NCI-H187 treated with DMSO at 0.1 percent for 48 hours (cell line): ENCODE measurements at places on chromosomes 5 and 9.

DNA sequence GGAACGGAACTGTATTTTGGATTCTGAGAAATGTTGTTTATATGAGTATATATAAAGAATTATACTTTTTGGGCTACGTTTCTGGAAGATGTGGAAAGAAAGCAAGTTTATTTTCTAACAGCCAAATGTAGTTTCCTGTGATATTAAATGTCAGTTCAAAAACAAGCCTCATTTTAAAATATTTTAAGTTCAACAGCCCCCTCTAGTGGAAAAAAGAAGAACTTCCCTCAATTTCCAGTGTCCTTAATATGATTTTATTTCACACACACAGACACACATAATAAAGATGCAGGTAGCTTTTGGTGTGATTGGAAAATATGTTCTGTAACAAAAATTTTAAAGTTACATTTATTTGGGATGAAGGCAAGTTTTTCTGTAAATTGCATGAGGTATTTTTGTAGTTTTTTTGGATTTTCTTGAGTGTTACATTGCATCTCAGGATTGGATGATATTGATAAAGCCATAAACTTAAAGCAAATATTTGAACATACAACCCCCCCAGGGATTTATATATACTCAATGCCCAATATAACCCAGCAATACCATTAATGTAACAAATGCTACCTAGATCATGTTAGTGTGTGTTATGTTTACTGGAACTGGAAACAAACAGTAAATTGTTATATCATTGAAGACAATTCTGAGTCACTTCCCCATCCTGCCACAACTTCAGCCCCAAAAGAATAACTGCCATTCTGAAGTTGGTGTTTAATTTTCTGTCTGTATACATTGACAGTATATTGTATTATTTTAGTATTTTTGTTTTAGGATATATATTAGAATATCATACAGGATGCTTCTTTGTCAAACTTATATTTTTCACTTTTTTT lies 54.0 kb downstream of the CCDC171 start:
- DNase-seq = no peak

- no peak for DNase-seq
Observed at GRCh38 chr5:150361301-150361700, 3.8 kb downstream of the TCOF1 start.

GRCh38 chr9:72930828-72931227 lies 22.0 kb downstream of the ALDH1A1 start:
- DNase-seq = no peak

- no peak for DNase-seq
Observed at GRCh38 chr9:27457445-27457844, 66.6 kb upstream of the IFNK start.

GRCh38 chr5:32309761-32310160 lies 3.0 kb downstream of the MTMR12 start:
- DNase-seq = no peak

- DNase-seq = no peak
Observed at GRCh38 chr5:143554187-143554717, 150.8 kb upstream of the NR3C1 start.

DNA sequence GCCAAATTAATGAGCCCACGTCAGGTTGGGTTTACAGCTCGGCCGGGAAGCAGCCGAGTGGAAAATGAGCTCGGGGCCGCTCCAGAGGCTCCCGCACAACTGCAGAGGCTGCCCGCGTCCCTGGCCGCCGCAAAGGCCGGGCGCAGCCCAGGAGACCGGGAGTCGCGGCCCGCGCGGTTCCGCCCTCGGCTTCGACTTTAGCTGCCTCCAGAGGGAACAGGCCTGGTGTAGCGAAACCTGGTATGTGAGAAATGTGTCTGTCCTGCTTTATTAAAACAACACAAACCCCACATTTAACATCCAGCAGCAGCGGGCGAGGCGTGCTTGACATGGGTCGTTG lies 66.2 kb downstream of the FOXD1 start:
- no peak for DNase-seq

DNA sequence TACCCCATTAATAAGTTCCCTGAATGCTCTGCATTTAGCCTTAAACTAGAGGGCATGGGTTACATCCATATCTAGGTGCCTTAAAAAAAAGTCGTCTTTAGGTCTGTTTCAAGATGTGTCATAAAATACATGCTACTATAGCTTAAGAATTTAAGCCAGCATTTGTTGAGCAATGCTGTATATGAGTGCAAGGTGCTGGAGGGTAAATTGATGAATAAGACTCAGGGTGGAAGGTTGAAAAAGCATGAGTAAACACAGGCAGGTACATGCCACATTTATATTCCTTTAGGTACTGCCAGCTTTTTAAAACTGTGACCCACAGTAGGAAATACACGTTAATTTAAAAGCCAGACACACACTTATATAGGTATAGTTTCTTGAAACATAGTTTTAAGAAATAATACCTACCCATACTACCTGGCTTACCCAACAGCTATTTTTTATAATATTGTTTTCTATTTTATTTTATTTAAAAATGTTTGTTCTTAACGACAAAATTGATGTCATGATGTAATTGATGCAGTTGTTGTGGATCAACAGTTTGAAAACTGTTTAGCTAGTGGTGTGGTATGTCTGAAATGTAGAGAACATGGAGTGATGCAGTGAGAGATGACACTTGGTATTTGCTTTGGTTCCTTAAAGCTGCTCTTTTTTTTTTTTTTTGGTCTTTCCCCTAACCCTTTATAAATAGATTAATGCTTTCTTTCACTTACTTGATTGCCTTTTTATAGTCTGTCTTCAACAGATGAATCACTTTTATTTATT lies 3.9 kb downstream of the HMGCR start:
- no peak for DNase-seq

- no peak for DNase-seq
Observed at GRCh38 chr9:129496473-129497004, 124.4 kb downstream of the C9orf50 start.

DNA sequence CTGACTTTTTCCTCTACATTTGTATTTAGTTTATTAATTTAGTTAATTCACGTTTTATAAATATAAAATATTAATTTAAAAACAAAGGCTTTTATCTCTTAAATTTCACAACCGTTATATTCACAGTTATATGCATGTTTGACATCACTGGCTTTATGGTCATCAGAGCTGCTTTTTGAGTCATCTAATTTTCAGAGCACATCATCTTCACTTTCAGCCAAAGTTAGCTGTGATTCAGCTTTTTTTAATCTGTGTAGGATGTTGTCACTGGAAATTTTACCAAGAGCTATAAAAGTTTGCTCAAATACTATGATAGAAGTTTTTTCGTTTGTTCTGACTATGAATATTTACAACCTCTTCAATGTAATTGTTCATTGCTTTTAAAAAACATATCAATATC lies 12.4 kb downstream of the CDC37L1 start:
- no peak for DNase-seq

- no peak for DNase-seq
Observed at GRCh38 chr9:19049917-19050636, 850 bp downstream of the RRAGA start.

GRCh38 chr9:75414371-75415160 lies 326.3 kb downstream of the OSTF1 start:
- no peak for DNase-seq

DNA sequence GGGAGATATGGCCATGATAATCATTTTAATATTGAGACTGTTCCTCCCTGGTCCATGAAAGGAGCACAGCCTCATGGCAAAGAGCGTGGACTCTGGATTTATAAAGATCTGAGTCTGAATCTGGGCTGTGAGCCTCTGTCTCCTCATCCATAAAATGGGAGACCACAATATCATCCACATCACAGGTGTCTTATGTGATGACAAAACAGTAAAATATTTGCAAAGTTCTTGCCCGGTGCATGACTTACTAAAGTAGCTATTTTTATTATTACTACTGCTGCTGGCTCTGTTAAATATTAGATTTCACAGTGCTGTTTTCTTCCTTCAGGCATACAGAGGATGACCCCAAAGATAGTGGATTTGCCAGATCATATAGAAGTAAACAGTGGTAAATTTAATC lies 74.1 kb downstream of the TEK start:
- DNase-seq = no peak

DNA sequence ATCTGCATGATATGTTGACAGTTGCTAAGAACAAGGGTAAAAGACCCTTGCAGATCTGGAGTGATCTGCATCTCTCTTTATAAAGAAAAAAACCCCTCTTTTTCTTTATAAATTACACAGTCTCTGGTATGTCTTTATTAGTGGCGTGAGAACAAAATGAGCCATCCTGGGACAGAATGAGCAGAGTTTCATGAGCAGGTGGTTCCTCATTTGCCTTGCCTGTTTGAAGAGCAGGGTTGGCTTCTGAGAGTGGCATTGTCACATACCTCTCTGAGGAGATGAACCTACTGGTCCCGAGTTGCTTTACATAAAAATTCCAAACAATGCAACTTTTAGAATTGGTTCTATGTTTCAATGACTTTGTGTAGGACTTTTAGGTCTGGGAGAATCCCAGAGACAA lies 94.3 kb downstream of the INSYN2B start:
- no peak for DNase-seq

DNA sequence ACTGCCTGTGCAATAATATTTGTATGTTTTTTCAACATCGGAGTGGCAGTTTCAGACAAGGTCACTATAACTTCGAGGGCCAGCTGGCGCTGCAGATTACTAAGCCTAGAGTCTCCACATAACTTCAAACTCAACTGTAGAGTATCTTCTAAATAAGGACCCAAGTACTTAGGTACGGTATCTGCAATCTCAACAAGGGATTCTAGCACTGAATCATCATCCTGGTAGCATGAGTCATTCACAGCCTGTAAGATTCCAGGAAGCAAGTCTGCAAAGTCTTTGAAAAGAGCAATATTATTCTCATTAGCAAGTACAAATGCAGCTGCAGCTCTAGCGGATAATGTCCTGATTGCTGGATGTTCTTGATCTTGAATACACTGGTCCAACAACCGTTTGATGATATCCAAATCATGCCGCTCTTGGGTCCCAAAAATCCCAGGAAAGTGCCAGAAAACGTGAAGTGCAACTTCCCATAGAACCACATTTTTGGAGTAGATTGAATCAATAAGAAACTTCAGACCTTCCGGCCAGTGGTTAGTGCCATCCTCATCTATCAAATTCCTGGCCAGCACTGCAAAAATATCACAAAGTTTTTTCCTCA lies 654 bp downstream of the RANBP6 start:
- no peak for DNase-seq

DNA sequence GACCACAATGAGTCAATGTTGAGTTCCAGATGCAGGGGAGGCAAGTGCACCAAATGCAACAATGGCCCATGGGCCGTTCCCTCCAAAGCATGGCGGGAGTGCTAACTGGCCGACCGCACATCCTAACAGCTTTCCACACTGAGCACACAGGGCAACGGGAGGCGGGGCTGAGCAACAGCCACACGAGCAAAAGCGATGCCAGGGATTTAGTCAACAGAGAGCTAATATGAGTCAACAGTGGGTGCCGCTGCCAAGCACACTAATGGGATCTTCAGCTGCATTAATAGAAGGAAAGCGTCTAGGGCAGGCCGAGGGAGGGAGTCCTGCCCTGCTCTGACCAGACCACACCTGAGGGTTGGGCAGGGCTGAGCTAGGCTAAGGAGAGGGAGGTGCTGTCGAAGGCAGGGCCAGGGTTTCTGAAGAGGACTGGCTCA lies 4.6 kb downstream of the EPB41L4B start:
- DNase-seq = peak; percentile 45

GRCh38 chr5:110517396-110517795 lies 209.1 kb downstream of the TMEM232 start:
- DNase-seq = no peak

- DNase-seq = no peak
Observed at GRCh38 chr5:143230676-143230996, 172.8 kb downstream of the NR3C1 start.

DNA sequence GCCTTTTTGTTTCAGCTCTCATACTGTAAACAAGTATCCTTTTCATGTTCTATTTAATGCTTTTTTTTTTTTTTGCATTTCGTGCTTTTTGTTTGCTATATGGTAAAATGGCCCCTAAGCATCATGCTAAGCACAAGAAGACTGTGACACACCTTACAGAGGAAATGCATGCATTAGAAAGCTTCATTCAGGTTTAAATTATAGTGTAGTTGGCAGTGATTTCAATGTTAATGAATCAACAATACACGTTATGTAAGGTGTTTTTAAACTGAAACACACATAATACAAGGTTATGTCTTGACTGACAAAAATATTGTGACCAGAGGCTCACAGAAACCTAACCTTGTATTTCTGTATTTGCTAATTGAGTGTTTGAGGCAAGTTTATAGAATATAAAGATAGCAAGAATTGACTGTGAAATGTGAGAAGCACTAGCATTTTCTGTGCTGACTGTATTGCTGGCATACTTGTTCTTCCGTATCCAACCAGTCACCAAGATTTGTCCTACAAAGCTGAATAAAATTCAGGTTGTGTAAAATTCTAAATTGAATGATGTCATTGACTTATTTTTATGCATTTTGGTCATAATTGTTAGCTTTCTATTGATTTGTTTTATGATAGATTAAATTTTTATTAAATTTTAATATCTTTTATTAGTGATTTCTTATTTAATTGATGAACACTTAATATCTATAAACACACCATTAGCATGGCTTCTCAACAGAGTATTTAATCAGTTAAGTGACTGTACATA lies 4.1 kb downstream of the CFAP95 start:
- no peak for DNase-seq

DNA sequence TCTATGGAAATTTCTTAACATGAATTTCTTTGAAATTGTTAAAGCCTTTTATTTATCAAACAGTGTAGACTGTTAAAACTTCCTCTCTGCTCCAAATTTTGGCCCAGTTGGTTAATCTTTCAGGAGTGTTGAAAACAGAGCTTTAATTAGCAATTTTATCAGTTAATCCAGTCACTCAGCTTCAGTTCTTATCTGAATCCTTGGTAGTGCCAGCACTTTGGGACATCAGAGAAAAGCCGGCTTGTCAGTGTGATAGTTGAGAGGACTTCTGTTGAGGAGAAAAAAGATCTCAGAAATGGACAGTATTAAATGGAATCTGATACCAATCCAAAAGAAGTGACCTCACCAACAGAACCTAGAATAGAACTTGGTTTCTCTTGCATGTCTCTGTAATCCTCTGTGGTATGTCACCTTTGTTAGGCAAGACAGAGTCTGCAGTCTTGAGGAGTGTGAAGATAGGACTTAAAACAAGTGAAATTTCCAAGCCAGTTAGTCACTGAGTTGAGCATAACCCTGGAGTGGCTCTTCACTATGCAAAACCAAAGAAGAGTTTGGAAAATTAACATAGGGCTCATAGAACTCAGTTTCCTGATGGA lies 251.8 kb downstream of the NNT start:
- DNase-seq = no peak

DNA sequence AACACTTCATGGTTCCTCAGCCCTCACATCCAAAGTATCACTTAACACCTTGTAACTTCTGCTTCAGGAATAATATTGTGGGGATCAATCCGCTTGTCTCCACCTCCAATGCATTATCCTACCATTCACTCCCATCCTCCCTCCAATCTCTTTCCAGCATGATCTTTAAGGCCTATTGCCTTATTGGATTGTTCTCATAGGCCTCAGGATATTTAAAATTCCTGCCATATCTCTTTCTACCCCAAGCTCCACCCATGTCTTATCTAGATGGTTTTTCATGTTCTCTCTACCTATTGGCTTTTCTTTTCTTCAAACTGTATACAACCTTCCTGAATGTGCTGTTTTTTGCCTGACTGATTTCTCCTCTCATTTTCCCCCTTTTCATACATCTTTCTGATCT lies 7.2 kb downstream of the KDM4C start:
- DNase-seq = no peak

- DNase-seq = no peak
Observed at GRCh38 chr5:151490627-151491026, 43.2 kb downstream of the SLC36A1 start.
